OCI-M1 (cell line): ENCODE measurements at places on chromosomes 7 and 10.

- no peak for DNase-seq
These were observed 1.1 kb downstream of the SFMBT2 start for GRCh38 chr10:7409732-7410168.

DNA sequence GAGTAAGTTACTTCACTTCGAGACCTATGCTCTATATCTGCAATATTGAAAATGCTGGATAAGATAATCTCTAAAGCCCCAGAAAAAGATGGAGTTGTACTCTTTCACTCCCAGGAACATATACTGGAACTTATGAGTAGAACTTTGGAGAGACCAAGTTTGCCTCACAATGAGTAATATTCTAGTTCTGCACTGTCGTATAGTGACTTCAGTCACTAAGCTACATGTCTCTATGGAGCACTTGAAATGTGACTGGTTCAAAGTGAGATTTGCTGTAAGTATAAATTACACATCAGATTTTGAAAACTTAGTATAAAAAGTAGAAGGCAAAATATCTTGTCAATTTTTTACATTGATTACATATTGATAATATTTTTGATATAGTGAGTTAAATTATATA is 116.4 kb downstream of the PTEN start:
- DNase-seq: no peak

DNA sequence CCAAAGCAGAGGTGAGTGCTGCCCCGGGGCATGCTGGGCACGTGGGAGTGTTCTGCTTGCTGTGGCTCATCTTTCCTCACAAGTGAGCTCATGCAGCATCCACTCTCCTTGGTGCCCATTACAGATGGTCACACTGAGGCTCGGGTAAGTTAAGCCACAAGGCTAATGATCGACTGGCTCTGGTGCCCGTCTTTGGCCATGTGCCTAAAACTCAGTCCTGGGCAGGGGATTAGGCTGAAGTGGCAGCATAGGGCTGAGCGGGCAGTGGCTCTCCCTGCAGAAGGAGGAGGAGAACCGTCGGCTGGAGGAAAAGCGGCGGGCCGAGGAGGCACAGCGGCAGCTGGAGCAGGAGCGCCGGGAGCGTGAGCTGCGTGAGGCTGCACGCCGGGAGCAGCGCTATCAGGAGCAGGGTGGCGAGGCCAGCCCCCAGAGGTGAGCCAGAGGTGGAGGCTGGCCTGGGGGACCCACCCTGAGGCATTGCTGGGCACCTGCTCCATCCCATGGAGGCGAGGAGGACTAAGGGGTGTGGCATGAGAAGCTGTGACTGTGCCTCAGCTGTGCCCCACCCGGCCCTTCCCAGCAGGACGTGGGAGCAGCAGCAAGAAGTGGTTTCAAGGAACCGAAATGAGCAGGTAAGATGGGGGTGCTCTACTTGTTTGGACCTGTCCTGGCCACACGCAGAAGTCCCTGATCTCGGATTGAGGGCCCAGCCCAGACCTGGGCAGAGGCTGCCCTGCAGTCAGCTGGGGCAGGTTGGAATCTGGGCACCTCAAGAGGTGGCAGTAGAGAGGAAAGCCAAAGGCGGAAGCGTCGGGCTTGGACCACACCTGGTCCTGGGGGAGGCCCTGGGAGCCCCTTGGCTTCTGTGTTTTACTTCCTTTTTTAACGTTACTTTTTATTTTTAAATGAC is 7.3 kb downstream of the PGAM2 start:
- no peak for DNase-seq

GRCh38 chr7:43869867-43870240 is 537 bp upstream of the MRPS24 start:
- DNase-seq: no peak
